ENCODE measurements at places on chromosomes 4 and X. TPM values are rescaled to one million over a fixed set of nuclear protein-coding genes. Genes with fewer than 3 reads are reported as not detected.

FBXW7 gene
- 95.1 TPM for total RNA-seq

PABPC1L2B gene
- total RNA-seq: not detected

CSAG2 gene
- not detected for total RNA-seq

CT45A5 gene
- not detected for total RNA-seq

CSN3 gene
- not detected for total RNA-seq

CITED1 gene
- 0.38 TPM for total RNA-seq

TMPRSS11F gene
- total RNA-seq: not detected

MAGEA4 gene
- total RNA-seq: not detected

PPEF1 gene
- total RNA-seq: not detected

LRBA gene
- 46.4 TPM for total RNA-seq

FAT4 gene
- total RNA-seq: 42.5 TPM

GUCY1A1 gene
- 0.27 TPM for total RNA-seq

ARHGAP10 gene
- 22.8 TPM for total RNA-seq

HELT gene
- not detected for total RNA-seq

C4orf51 gene
- not detected for total RNA-seq

SHROOM4 gene
- total RNA-seq: 27.8 TPM

PPEF2 gene
- not detected for total RNA-seq

MTTP gene
- 0.09 TPM for total RNA-seq

FRMD7 gene
- total RNA-seq: not detected

TBC1D1 gene
- total RNA-seq: 104 TPM

ADH1A gene
- total RNA-seq: not detected

TCEAL6 gene
- total RNA-seq: not detected

LNX1 gene
- 1.0 TPM for total RNA-seq

IL2 gene
- total RNA-seq: not detected

CFAP99 gene
- total RNA-seq: under 0.01 TPM

CXCL3 gene
- 0.94 TPM for total RNA-seq

LRAT gene
- under 0.01 TPM for total RNA-seq

PACRGL gene
- total RNA-seq: 26.7 TPM

SPP1 gene
- total RNA-seq: not detected

SPOCK3 gene
- total RNA-seq: 0.09 TPM

HTT-AS gene
- not detected for total RNA-seq

PAGE2B gene
- total RNA-seq: not detected

MAB21L2 gene
- not detected for total RNA-seq

FSTL5 gene
- not detected for total RNA-seq

WFS1 gene
- 22.6 TPM for total RNA-seq

SLITRK4 gene
- total RNA-seq: 3.6 TPM

QDPR gene
- 27.0 TPM for total RNA-seq

Data from endothelial cell of coronary artery (primary cell).